ENCODE measurements at places on chromosomes 6 and 20.
A peak's percentile ranks its signal among the peaks of the same experiment; 100 is the strongest.

DNA sequence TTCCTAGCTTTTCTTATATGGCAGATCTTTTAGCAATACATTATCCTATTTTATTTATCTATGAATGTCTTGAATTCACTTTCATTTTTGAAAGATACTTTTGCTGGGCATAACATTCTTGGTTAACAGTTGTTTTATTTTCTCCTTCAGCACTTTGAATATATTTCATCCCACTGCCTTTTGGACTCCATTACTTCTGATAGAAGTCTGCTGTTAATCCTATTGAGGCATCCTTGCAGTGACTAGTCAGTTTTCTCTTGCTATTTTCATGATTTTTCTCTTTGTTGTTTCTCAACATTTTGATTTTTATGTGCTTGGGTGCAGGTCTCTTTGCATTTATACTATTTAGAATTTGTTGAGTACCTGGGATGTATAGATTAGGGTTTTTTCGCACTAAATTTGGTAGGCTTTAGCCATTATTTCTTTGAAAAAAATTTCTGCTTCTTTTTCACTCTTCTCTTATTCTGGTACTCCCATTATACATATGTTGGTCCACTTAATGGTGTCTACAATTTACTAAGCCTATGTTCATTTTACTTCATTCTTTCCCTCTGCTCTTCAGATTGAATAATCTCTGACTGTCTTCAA, 53.2 kb downstream of the PHACTR3 start:
- no peak for DNase-seq

- no peak for DNase-seq
These were observed 3.4 kb upstream of the SIM1 start for GRCh38 chr6:100468016-100468622.

DNA sequence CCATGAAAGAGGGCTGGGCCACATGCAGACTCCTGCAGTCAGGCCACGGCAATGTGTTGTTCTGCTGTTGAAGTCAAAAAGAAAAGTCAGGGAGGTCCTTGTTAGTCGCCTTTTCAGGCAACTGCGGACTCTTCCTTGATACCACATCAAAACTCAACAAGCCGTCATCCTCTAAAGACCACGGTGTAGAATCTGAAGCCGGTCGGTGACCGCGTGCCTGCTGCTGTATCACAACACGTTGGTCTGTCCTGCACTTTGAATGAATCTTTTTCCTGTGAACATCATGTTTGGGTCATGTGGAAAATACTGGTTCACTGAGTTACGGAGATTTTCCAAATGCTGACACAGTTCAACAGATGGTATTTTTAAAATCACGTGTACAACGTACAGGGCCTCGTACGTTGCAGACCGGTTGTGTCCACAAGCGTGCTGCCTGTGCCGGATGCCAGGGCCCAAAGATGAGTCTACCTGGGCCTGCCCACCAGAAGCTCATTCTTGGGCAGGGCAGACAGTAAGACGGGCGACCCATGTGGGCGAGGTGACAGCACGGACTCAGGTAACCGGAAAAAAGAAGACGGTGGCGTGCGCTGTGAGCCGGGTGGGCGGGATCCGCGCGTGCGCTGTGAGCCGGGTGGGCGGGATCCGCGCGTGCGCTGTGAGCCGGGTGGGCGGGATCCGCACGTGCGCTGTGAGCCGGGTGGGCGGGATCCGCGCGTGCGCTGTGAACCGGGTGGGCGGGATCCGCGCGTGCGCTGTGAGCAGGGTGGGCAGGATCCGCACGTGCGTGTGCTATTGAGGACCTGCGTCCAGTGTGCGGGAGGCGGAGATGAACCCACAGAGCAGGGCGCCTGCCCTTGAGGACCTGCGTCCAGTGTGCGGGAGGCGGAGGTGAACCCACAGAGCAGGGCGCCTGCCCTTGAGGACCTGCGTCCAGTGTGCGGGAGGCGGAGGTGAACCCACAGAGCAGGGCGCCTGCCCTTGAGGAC, 114.5 kb downstream of the FAM120B start:
- DNase-seq: no peak

DNA sequence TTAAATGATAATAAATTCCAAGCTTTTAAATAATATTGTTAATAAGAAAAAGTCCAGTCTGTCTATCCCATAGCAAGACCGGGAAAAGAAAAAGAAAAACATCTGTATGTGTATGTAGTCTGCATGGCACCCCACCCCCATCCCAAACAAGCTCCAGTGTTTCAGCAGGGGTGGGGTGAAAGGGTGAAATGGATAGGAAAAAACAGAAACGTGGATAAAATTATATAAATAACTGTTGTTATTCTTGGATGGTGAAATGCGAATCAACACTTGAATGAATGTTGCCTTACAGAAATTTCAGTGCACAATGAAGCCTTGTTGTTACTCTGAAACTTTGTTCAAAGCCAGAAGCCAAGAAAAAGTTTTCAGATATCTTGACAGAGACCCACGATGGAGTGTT, 31.4 kb downstream of the HAO1 start:
- DNase-seq: no peak

GRCh38 chr6:72245565-72245964, 359.2 kb downstream of the RIMS1 start:
- DNase-seq: no peak

GRCh38 chr6:89662659-89663223, 24.2 kb upstream of the LYRM2 start:
- DNase-seq: no peak

DNA sequence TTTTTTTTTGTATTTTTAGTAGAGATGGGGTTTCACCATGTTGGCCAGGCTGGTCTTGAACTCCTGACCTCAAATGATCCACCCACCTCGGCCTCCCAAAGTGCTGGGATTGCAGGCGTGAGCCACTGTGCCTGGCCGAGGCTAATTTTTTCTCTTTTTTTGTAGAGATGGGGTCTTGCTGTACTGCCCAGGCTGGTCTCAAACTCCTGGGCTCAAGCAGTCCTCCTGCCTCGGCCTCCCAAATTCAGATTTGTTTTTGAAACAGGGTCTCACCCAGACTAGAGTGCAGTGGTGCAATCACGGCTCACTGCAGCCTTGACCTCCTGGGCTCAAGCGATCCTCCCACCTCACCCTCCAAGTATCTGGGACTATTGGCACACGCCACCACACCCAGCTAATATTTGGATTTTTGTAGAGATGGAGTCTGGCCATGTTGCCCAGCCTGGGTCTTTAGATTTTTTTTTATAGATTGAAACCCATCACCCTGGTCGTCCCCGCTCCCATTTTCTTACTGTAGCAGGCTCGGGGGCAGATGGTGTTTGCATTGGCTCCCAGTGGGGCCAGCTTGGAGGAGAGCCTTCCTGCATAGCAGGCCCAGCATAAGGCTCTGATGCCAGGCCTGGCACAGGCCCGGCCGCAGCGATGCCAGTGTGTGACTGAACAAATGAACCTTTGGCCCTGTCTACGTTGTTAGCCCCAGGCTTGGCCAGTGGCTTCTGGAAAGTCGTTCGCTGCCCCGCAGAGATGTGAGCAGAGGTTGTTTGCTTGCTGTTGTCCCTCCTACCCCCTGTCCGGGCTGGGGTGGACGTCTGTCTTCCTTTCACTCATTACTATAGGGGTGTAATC, 4.3 kb upstream of the MTG2 start:
- no peak for DNase-seq

GRCh38 chr20:44083220-44083933, 103.6 kb downstream of the JPH2 start:
- DNase-seq: no peak

DNA sequence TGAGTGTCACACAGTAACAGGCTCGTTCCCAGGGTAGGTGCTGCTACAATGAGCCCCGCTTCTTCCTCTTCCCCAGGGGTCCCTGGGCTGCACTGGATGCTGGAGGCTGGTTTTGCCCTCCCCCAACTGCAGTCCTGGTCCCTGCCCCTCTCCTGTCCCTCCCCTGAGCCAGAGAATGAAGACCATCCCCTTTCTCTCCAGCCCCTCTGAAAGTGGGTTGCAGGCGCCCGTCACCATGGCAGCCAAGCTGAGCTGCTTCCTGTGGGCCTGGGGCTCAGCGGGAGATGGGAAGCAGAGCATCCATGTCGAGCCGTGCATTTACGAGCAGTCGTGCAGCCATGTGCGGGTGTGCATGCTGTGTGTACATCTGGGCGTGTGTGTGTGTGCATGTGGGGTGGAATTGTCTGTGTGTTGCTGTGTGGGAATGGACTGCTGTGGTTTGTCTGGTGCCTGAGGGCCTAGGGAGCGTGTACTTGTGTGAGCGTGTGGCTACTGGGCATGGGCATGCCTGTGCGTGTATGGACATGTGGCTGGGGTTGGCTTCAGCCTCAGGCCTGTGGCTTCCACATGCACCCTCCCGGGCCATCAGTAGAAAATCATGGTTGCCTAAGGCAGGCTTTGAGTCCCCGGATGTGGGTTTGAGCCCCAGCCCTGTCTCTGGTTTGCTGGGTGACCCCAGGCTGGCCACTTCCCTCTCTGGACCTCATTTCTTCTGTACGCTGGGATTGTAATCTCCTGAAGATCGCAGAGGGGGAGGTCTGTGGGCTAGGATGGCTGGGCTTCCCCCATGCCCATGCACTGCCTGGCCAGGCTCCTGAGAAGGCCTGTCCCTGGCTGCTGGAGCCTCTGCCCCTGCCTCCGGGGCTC, 48.8 kb downstream of the SRC start:
- no peak for DNase-seq

- peak; percentile 90 for DNase-seq
These were observed at the start of gene SESN1 for GRCh38 chr6:109094416-109095035. Gene SESN1, minus strand, starts transcription at chr6:109094846. Its CDS starts 773 bp downstream, at chr6:109094073.

DNA sequence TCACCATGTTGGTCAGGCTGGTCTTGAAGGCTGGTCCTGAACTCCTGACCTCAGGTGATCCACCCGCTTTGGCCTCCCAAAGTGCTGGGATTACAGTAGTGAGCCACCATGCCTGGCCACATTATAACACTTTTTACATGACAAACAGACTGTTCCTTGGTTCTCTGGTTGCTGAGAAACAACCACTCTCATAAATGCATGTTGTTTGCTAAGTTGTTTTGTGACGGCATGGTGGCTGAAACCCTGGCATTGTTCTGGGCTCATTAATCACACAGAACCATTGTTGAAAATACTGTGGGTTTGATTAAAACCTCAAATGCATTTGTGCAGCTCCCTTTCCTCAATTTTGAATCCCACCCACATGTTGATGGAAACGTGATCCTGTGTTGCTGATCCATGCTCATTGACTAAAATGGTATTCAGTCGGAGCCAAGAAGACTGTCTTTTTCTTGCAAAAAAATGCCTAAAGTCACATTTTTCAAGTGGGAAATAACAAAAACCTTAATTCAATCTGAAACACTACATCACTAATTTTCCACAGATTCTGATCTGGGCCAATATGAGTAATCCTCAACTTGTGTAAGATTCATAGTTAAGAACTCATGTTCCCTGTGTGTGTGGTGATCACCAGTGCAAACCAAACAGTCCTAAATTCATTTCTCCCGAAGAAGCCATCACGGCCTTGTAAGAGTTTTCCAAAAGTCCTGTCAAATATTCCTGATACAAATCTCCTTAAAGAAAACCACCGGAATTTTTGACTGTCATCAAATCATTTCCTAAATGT, 132.8 kb downstream of the FNDC1 start:
- DNase-seq: no peak

DNA sequence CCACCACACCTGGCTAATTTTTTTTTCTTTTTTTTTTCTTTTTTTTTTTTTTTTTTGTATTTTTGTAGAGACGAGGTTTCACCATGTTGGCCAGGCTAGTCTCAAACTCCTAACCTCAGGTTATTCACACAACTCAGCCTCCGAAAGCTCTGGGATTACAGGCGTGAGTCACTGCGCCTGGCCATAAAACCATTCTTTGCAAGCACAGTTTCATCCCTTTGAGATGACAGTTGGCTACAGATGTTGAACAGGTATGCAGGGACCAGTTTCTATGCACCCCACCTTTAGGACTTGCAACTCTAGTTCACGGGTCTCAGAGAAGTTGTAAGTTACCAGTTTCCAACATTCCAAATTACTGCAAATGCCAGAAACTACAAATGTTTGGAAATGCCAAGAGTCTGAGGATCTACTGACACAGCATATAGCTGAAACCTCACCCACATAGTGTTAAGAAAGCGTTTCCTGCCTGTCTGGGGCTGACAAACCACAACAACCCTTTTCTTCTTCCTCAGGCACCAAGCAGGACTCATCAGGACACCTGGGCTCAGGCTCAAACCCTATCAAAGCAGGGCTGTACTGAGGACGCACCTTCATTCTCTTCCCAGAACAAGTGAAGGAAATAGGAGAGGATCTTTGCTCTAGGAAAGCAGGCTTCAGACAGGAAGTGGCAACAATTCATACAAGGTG, 22.9 kb downstream of the ARHGAP18 start:
- DNase-seq: no peak

DNA sequence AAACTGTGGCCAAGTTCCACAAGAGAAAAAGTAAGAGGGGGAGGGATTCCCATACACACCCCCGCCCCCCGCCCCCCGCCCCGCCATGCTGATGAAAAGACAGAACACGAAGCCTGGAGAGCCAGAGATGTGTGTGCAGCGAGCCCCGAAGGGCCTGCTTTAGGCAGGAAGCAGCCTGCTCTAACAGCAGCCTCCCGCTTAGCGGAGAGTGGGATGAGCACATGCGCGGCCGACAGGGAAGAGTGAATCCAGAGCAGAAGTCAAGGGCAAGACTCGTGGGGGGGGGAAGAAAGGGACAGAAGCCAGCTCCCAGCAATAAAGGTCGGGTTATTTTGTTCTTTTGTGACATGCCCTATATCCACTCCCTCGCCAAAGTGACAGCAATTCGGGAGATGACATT, 67.2 kb upstream of the PTGIS start:
- DNase-seq: no peak

DNA sequence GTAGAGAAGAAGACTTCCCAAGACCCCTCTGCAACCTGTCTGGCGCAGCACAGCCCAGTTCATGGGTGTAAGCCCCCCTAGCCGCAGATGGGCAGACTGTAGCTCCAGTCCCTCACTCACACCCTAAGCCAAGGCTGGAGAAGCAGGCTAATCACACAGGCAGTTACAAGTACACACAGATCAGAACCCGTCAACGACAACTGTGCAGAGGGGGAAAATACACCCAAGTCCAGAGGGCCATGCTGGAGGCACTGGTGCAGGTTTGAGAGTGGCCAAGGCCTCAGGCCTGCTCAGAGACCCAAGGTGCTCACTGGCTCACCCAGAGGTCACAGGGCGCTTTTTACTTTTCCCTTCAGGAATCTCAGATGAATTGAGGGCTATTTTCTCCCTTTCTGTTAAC, 106.1 kb downstream of the NOL4L start:
- no peak for DNase-seq

- no peak for DNase-seq
These were observed 6.4 kb upstream of the PMEPA1 start for GRCh38 chr20:57716202-57716601.

DNA sequence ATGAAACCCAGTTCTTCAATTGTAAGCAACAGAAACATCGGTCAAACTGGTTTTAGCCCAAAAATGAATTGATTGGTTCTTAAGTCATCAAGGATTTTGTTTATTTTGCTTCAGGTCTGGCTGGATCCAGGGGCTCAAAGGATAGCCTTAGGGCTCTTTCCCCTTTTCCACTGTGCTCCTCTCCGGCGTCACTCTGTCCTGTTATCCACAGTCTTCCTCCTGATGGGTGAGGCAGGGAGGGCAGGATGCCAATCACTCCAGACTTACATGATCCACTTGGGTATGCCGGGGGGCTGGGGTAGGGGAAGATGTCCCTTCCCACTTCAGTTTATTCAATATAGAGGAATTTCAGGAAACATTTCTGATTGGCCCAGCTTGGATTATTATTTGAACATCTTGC, 40.0 kb downstream of the PLAGL2 start:
- DNase-seq: no peak
